AG09309 (cell line): ENCODE measurements at places on chromosomes 13 and 19.

DNA sequence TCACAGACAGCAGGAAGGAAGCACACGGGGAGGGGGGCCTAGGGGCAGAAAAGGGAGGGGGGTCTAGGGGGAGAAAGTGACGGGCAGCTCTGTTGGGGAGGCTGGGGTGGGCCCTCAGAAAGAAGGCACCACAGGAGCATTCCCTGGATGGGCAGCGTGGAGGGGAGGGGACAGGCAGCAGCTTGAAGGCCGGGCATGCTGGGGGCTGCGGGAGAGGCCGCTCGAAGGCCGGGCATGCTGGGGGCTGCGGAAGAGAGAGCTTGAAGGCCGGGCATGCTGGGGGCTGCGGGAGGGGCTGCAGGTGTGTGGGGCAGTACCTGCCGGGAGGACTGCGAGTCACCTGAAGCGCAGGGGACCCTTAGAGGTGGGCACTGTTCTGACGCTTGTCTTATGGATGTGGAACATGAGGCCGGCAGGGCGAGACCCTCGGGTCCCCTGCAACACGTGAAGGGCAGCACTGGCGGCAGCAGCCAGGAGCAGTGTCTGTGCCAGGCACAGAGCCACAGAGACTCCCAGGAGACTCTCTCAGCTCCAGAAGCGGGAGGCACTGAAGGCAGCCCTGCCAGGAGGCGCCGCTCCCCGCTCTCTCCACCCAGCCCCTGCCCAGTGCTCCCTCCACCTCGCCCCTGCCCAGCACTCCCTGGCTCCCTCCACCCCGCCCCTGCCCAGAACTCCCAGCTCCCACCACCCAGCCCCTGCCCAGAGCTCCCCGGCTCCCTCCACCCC, 13.3 kb downstream of the ZNF787 start:
- DNase-seq: no peak

DNA sequence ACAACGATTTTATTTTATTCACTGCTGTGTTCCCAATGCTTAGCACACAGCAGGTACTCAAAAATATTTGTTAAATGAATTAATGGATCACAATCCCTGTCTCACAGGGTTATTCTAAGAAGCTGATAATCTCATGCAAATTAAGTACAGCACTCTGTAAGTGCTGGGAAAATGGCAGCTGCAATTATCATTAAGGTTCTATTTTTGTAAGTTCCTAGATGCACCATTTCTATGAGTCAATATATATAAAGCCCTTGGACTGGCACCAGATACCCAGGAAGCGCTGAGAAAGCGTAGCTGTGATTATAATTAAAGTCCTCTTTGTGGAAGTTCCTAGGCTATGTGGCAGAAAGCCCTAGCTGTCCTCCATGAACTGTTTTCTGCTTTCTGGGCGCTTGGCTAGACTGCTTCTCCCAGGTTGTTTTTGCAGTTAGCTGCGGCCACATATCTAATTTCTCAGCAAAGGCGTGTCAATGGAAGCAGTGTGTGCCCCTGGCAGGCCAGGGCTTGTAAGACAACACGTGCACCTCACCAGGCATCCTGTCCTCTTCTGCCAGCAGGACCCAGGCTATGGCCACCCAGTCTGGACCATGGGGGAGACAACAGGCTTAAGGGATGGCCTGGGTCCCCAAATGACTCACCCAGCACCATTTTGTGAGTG, 5.2 kb upstream of the SRRM5 start:
- no peak for DNase-seq

DNA sequence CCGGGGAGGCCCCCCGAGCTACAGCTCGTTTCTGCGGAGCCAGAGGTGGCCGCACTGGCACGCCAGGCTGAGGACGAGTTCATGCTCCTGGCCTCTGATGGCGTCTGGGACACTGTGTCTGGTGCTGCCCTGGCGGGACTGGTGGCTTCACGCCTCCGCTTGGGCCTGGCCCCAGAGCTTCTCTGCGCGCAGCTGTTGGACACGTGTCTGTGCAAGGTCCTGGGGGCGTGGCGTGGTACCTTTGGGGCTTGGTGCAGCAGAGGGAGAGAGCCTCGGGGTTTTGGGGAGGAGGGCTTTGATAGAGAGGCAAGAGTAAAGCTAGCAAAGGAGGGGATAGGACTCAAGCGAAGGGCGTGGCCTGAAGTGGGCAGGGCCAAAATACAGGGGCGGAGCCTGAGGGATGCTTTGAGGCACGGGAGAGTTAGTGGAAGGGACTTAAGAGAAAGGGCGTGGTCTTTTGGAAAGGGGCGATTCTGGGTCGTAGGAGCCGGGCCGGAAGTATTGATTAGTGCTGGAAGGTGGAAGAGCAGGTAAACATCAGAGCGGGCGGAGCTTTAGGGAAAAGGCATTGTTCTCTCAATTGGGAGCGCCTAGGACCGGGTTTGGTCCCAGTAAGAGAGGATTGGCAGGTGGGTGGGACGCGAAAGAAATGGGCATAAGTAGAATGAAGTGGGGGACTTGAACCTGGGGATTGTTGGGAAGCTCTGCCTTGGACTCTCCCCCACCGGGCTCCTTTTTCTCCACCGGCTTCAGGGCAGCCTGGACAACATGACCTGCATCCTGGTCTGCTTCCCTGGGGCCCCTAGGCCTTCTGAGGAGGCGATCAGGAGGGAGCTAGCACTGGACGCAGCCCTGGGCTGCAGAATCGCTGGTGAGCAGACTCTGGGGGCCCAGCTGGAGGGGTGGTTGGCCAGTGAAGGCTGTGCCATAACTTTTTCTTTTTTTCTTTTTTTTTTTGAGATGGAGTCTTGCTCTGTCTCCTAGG, 1.2 kb downstream of the PPM1N start:
- no peak for DNase-seq

DNA sequence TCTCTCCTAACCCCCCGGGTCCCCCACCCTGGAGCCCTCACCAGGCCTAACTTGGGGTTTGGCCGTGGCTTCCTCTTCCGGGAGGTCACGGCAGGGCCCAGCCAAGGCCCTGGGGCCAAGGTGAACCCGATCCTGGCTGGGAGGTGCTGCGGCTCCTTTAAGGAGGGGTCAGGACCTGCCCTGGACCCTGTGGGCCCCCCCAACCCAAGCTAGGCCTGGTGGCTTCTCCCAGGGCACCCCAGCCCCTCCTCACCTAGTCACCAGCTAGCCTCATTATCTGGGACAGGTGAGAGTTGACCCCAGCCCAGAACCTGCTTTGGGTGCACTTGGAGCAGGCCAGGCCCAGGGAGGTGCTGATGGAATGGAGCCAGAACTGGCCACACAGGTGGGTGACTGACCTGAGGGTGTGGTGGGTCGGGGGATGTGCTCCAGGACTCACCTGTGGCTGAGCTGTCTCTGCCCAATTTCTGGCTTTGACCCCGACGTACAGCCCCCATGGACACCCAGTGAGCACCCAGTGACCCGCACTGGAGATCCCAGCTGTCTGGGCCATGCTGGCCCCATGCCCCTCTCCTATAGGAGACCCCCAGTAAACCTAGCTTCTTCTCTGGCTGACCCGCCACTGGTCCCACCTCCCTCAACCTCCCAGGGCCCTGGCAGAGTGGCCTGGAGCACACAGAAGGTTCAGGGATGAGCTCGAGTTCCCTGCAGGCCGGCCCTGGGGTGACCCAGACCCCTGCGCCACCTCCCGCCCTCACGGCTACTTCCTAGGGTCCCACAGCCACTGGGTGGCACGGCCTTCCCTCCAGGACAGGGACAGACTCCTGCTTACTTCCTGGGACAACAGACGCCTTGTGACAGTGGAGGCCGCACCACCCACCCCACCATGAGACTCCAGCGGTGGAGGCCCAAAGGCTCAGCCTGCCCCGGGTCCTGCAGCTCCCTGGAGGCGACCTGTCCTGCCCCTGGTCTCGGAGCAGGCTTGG, 6.7 kb upstream of the MKNK2 start:
- DNase-seq: no peak

DNA sequence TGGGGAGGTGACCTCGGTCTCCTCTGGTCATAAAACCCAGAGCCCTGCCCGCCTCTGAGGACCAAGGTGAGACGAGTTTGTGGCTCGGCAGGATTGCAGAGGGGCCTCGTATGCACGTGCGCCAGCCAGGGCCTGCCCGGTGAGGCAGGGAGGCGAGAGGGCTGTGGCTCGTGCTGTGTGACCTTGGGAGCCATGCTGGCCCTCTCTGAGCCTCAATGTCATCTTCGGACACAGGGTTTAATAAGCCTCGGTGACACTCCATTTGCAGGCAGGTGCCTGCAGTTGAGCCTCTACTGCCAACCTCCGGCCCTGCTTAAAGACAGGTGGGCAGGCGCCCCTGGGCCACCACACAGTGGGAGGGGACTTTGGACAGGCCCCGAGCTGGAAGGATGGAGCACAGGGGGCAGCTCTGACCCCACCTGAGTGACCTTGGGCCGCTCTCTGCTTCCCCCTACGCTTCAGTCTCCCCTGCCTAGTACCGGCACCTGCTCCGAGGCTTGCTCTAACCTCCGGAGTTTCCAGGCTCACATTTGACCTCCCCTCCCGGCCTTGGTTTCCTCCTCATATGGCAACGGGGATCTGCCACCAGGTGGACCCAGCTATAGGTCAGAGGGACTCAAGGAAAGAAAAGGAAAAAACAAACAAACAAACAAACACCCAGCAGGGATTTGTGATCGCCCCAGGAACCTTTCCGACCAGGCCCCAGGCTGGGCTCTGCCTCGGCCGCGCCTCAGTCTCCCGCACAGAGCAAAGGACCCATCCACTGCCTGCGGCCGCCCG, 3.1 kb downstream of the ZBTB7A start:
- DNase-seq: no peak
